ENCODE measurements at places on chromosomes 1 and 21.

DNA sequence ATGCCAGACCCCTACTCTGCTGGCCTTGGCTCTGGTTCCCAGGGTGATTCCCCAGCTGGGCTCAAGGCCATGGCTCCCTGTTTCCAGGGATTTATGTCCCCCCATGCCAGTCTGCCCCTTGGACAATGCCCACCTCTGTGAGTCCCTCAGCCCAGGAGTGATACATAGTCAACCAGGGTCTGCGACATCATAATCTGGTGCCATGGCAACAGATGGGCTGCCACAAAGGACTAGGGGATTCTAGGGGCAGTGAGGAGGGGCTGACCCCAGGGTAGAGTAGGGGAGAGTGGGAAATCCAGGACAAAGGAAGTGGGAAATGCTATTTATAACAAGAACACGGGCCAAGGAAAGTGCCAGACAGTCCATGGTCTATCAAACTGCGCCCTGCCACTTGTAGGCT lies 33.8 kb downstream of the LRP8 start:
- DNase-seq = no peak

DNA sequence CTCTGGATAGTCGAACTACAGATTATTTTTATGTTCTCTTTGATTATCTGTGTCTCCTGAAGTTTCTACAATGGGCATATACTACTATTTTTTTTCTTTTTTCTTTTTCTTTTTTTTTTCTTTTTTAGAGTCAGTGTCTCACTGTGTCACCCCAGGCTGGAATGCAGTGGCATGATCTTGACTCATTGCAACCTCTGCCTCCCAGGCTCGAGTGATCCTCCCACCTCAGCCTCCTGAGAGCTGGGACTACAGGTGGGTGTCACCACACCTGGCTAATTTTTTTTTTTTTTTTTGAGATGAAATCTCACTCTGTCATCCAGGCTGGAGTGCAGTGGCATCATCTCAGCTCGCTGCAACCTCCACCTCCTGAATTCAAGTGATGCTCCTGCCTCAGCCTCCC lies 250.7 kb upstream of the KAZN start:
- DNase-seq = no peak

DNA sequence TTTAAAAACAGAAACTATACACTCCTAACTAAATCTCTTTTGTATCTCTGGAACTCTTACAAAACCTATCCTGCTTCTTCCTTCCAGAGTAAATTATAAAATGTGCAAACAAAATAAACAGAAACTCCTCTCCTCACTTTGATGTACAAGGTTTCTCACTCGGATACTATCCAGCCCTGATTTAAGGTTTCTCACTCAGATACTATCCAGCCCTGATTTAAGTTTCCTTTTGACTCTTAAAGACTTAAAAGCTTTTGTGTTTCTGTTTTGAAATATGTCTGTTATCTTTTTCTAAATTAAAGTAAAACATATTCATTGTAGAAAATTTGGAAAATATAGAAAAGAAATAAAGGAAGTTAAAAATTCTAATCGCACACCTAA lies 132.5 kb downstream of the CRB1 start:
- DNase-seq = no peak

DNA sequence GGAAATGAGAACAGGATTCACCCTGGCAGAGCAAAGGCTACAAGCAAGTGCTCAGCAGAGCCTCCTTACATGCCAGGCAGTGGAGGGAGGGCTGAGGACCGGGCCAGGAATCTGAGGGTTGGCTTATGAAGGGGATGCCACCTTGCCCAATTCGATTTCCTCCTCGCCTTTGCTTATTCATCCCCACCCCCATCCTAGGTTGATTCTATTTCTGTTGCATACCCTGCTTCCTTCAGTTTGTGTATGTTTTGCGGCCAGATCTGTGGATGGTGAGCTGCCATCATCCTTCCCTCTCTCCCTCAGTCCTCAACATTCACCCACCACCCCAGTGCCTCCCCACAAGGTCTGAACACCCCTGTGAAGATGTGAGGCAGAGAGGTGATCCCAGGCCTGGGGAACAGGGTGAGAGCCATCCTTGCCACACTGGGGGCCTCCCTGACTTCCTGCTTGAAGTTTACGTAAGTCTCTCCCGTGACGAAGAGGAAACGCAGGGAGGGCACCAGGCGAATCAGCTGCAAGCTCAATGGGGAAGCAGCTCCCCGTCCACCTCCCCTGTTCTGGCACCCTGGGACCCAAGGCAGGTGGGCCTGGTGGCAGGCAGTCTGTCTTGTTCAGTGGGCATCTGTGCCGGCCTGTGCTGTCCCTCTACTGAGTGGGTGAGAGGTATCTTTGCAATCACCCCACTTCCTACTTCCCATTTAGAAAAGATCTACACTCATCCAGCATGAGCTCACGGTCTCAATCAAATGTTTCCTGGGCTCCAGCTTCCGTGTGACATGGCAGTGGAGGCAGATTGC lies 50.6 kb upstream of the CNTN2 start:
- DNase-seq = peak; percentile 18

- no peak for DNase-seq
Observed at GRCh38 chr21:31671146-31671716, 11.7 kb downstream of the SOD1 start.

- DNase-seq = no peak
Observed at GRCh38 chr1:243819438-243819839, 30.6 kb downstream of the AKT3 start.

DNA sequence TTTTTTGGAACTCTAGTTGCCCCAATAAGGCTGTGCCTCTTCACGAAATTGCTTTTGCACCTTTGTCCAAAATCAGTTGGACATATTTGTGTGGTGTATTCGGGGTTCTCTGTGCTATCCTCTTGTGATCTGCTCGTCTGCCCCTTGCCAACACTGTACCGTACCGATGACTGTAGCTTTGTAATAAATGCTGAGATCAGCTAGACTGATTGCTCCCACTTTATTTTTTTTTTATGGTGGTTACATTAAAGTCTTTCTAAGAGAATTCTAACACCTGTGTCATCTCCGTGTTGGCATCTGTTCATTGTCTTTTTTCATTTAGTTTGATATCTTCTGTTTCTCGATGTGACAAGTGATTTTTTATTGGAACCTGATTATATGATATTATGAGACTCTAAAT lies 94.1 kb downstream of the ADARB1 start:
- DNase-seq = no peak

DNA sequence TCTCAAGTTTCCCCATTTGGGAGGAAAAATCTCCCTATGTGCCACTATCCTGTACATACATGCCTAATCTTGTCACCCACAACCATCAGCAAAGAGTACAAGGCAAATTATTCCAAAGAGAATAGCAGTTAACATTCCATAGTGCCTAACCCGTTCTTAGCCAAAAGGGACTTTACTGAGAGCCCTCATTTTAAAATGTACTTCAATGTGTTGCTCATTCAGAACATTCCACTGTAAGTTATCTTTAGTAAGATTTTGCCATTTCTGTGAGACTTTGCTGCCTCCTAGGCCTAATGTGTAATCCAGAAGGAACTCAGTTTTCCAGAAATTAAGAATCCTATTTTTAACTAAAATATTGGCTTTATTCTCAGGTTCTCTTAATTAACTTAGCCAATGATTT lies 11.3 kb upstream of the MRPL55 start:
- DNase-seq = no peak

GRCh38 chr1:47317841-47318240 lies 3.9 kb upstream of the STIL start:
- no peak for DNase-seq

DNA sequence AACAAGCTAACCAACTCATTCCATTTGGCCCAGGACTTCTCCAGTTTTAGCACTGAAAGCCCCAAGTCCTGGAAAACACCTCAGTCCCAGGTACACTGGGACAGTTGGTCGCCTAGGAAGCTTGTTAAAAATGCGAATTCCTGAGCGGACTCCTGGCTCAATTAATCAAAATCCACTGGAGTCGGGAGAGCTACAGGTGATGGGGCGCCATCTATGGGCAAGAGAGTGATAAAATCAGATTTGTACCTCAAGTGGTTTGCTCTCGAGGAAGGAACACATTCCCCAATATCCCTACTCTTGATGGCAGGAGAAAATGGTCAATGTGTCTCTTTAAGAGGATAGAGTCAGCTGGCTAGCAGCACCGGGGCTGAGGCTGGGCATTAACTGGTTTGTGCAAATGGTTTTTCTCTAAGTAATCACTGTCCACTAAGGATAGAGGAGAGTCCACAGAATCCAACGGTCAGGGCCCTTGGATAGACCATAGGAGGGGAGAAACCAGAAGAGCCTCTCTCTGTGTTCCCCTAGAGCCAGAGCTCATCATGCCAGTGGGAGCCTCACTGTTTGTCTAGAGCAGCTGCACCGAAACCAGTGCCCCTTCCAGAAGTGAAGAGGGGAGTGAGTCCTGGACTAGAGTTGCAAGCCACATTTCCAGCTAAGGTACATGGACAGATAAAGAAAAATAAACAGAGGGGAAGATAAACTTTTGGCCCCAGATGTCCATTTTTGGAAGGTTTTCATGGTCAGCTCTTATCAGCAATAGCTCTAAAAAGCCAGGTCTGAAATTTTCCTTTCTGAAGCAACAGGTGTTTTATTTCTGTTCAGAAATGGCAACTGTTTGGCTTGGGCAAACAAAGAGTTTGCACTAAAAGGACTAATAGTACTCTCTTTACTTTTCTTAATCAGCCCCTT lies 148.5 kb downstream of the TENT5C start:
- DNase-seq = peak; percentile 62

DNA sequence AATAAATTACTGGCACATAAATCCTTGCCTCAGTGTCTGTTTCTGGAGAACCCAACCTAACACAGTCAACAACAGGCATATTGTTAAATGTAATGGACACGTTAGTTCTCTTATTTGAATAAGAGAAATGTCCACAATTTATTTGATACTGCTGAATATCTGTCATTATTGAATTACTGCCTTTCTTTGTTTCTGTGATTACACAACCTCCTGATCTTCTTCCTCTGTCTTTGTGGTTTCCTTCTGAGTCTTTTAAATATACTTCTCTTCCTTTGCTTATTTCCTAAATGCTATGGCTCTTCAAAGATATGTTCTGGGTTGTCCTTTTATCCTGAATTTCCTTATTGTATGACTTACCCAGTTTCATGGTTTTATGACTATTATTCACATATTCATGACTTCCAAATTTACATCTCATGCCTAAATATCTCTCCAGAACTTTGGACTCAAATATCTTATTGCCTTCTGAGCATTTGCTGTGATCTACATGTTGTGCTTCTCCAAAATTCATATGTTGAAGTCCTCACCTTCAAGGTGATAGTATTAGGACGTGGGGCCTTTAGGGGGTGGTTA lies 39.9 kb downstream of the MSH4 start:
- DNase-seq = no peak

GRCh38 chr21:34335316-34335715 lies 28.5 kb upstream of the KCNE2 start:
- no peak for DNase-seq

GRCh38 chr1:111201275-111202090 lies 1.0 kb upstream of the DENND2D start:
- no peak for DNase-seq

- no peak for DNase-seq
Observed at GRCh38 chr1:100347009-100347966, 5.0 kb upstream of the CDC14A start.

- DNase-seq = no peak
Observed at GRCh38 chr1:26067432-26067911, at the start of gene TRIM63. Gene TRIM63 (minus strand): TSS chr1:26067630. CDS start chr1:26067494, 136 bp downstream.

DNA sequence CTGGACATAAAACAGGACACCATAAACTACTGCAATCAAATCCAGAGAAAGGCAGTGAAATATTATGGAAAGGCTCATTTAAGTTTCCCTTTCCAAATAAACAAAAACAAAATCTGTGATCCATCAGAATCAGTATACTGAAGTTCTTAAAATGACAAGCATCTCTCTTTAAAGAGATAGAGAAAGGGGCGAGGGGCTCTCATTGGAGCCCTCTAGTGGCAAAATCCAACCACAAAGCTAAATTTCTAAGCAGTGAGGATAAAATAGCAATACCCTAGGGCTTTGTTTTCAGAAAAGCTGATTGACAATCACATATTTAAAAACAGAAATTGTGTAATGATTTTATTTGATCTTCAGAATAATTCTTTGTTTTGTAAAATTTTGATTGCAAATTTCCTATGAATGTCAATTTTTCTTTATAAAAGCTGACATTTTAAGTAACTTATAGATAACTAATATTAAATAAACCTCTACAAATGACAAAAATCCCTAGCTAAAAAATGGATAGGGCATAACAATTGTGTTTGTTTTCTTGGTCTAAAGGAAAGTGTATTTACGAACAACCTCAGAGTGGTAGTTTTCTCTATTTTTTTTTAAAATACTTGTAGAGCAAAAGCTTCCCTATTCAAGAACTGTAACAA lies 138.2 kb downstream of the COL24A1 start:
- DNase-seq = peak; percentile 25

- no peak for DNase-seq
Observed at GRCh38 chr1:156214024-156214748, 1.4 kb downstream of the PMF1 start.

DNA sequence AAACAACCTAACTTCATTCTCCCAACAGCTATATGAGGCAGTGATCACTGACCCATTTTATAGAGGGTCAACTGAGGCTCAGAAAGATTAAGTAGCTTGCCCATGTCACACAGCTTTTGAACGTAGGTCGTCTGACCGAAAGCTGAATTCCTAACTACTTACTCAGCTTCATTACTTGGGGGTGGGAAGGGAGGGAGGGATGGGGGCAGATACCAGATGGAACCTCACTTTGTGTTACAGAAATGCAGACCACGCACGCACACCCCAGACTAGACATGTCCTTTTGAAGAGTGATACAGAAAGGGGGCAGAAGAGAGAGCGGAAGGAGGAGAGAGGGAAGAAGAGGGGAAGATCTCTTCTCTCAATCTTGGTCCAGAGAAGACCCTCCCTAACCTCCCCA lies 2.3 kb downstream of the ADGRB2 start:
- no peak for DNase-seq

- no peak for DNase-seq
Observed at GRCh38 chr1:36769886-36770830, 264.2 kb downstream of the GRIK3 start.

GRCh38 chr1:71049951-71050598 lies 2.5 kb upstream of the PTGER3 start:
- peak; percentile 58 for DNase-seq

- no peak for DNase-seq
Observed at GRCh38 chr1:153527023-153527682, 8.6 kb downstream of the S100A6 start.
